ENCODE measurements at places on chromosomes 6 and 20.
A peak's percentile ranks its signal among the peaks of the same experiment; 100 is the strongest.

- DNase-seq = no peak
Measured at GRCh38 chr20:61514396-61514795, 262.3 kb downstream of the CDH4 start.

- DNase-seq = no peak
Measured at GRCh38 chr6:3022765-3023662, 23.3 kb downstream of the NQO2 start.

- DNase-seq = peak; percentile 42
Measured at GRCh38 chr20:62405108-62405980, 1.7 kb downstream of the CABLES2 start.

GRCh38 chr6:108640104-108640503 is 79.4 kb downstream of the FOXO3 start:
- DNase-seq = no peak

- DNase-seq = no peak
Measured at GRCh38 chr6:167094436-167094819, 28.5 kb upstream of the CCR6 start.

DNA sequence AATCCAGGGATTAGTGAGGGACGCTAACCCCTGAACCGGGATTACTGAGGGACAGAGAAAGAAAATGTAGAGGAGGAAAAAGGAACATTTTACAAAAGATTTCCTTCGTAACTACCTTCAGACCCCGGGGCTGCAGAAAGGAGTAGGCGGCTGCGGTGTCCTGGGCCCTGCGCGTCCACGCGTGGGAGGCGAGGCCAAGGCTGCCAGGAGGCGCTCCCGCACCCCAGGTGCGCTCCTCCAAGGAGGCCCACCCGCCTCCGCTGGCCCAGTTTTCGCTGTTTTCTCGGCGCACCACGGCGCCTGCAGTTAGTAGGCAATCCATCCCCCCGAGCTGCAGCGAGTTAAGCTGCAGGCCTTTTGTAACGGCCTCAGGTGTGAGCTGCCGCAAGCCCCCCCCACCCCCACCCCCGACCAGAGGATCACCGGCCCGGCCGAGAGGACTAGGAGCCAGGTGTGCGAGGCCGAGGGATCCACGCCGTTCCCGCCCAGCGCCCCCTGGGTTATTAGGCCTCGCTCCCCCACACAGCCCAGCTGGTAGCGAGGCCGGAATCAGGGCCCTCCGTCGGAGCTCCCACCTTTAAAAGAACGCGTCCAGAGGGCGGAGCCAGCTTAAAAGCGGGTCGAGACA is 380.3 kb upstream of the ARID1B start:
- DNase-seq = no peak

- no peak for DNase-seq
Measured at GRCh38 chr6:24927277-24927955, 8.3 kb downstream of the RIPOR2 start.

DNA sequence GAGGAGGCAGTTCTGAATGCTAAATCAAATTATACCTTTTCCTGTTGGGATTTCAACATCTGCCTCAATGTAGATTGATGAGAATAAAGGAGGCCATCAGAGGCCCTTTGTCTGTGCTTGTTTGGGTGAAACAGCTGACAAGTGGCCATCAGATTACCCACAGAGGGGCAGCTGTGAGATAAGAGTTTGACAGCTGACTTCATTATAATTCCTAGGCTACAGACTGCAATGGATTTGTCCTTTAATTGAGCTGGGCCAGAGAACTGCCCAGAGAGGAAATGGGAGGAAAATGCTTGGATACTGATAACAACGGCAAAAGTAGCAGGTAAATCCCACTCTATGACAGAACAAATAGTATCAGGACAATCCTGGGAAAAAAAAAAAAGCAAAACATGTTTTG is 649.4 kb downstream of the HDGFL1 start:
- no peak for DNase-seq

GRCh38 chr6:86595641-86596040 is 341.7 kb upstream of the HTR1E start:
- no peak for DNase-seq

GRCh38 chr20:3896302-3896701 is 7.1 kb downstream of the PANK2 start:
- DNase-seq = no peak

DNA sequence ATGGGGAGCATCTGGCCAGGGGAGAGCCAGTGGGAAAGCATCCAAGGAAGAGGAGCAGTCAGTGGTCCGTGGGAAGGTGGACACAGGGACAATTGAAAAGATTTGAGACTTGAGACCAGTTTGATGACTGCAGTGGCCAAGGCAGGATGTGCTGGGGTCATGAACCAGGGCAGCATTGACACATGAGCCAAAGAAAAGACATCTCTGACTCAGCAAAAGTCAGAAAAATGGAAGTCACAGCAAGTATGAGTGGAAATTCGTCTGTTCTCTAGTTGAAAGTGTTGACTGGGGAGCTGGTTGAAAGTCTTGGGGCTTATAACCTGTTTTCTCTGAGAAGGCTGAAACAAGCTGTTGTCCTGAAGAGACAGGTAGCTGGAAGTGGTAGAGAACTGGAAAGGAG is 31.3 kb downstream of the RAB22A start:
- DNase-seq = no peak

- DNase-seq = no peak
Measured at GRCh38 chr6:36788186-36788585, 51.1 kb downstream of the CPNE5 start.
